ENCODE measurements at places on chromosomes 4 and X.

GRCh38 chr4:38672074-38672396 is 8.0 kb downstream of the KLF3 start:
- DNase-seq: no peak

DNA sequence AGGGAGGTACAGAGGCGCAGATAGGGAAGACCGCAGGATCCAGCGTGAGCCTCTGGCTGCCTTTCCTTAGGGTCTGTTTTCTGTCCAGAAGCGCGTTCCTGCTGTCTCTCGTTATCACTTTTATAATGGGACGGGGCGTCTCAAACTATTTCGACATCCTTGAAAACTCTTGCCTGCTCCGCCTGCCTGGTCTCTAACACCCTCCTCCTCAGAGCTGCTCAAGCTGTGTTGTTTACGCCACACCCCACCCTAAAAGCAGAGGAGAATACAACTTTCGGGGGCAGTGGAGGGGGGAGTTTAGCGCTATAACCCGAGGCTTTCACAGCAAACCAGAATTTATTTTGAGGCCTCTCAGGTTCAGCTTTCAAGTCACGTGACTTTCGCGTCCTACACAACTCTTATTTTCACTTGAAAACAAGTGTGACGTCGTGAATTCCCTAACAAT is 646 bp upstream of the FAM3A start:
- no peak for DNase-seq

DNA sequence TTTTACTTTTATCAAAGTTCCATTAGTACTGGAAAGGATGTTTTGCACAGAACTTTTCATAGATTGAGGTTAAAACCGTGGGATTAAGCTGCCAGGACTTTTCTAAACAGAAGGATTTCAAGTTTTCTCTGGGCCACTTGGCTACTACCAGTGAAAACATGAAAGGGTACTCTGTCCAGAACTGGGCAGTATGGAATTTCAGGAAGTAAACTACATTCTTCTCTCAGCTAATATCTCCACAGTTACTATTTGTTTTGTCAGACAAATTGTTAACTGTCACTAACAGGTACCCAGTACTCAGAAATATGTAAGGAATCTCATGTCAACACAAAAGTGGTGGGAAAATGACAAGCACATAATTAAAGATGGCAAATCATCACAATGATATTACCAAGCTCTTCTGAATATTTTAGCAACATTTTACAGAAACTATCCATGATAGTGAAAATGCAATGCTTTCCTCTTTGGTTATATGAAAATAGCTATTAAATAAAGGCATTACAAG is 454.4 kb downstream of the C4orf33 start:
- no peak for DNase-seq

DNA sequence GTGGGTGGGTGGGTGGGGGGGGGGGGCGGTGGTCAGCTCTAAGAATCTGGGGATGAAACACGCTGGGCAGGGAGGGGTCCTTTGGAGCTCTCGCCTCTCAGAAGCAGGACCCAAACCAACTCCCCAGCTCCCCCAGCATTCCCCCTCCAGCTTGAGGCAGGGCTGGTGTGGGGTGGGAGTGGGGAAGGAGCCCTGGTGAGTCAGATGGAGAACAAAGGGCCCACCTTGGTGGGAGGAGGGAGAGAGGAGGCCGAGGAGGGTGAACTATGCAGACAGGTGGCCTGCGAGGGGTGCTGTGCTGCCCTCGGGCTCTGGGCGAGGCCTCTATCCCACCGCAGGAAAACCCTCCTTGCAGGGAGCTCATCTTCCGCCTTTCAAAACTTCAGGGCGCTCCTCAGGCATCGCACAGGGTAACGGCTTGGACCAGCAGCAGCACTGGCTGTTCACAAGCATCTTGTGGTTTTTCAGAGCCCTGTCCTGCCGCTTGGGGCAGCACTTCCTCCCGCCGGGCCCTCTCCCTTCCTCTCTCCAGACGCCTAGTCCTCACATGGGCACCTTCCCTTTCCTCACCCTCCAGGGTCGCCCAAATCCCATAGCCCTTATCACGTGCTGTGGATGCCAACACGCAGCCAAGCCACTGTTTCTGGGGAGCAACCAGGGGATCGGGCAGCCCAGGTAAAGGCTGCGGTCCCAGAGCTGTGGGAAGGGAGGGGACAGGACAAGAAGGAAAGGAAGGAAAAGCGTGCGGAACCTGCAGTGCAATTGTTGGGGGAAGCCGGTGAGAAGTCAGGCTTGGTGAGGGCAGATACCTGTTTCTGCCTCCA is 34.0 kb upstream of the GRPEL1 start:
- peak; percentile 32 for DNase-seq

DNA sequence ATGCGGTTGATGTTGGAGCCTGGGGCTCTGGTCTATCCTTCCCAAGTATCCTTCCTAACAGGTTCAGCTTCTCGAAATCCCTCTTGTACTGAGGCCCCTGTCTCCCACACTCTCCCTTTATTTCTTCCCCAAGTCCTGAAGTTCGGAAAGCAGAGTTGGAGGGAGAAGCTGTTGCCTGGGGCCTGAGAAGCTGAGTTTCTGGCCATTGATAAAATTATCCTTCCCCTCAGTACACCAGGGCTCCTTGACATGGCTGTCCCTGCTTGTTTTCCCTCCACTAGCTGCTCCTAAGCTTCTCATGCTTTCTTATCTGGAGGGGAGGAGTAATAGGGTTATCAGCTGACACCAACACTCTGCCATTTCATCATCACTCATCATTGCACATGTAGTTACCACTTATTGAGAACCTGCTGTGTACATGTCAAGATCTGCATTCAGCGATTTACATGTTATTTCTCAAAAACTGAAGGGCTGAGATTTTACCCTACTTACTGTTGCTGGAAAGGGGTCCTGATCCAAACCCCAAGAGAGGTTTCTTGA is 58.0 kb downstream of the FUNDC1 start:
- DNase-seq: no peak

DNA sequence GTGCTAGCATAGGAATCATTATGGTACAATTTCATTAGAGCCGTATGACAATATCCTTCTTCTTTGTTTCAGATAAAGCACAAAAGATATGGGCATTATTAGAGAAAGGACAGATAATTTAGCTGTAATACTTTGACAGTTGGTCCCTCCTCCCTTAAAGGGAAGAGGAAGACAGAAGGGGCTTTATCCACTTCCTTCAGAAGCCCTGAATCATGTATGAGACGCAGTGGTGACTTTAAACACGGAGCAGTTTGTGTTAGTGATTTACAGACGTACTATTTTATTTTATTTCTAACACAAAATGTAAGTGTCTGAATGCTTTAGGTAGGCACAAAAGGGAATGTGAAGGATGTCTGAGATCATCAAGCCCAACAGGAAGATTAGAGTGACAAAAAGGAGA is 467.7 kb downstream of the IL15 start:
- no peak for DNase-seq

GRCh38 chr4:109729117-109729717 is 653 bp downstream of the PLA2G12A start:
- DNase-seq: peak; percentile 1

GRCh38 chrX:8783097-8783713 is 18.0 kb downstream of the FAM9A start:
- no peak for DNase-seq

DNA sequence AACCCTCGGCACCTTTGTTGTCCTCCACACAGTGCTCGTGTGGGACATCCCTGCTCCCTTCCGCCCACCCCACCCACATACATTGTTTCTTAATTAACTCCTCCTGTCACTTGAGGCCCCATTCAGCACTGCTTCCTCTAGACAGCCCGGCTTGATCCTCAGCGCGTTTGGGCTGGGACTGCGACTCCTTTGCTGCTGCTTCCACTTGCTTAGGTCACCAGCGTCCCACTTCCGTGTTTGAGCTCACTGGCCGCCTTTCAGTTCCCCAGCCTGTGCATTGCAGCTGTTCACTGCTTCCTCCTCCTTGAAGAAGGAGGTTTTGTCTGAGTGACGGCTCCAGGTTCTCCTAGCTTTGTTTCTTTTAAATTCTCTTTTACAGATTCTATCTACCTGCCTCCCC is 16.1 kb downstream of the RNF4 start:
- DNase-seq: peak; percentile 21

- DNase-seq: peak; percentile 57
Observed at GRCh38 chrX:41333744-41334362, at the start of gene DDX3X. TSS of gene DDX3X (plus strand) at chrX:41334162. CDS start at chrX:41334253, 91 bp downstream.

GRCh38 chr4:147829401-147830101 is 97.7 kb downstream of the ARHGAP10 start:
- DNase-seq: no peak

DNA sequence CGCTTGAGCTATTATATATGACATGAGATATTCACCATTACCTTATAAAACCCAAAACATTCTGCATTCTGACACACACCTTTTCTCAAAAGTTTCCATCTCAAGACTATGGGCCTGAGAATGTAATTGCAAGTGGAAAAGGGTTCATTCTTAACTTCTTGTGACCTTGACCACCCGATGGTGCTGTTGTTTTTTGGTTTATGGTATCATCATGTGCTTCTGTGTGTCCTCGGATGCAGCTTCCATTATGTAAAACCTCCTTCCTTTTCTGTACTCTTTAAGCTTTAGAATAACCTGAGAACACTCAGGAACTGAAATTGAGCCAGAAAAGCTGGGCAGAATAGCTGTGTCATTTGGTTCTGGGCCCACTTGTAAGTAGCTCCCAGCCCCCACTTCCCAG is 16.2 kb upstream of the PUDP start:
- no peak for DNase-seq

DNA sequence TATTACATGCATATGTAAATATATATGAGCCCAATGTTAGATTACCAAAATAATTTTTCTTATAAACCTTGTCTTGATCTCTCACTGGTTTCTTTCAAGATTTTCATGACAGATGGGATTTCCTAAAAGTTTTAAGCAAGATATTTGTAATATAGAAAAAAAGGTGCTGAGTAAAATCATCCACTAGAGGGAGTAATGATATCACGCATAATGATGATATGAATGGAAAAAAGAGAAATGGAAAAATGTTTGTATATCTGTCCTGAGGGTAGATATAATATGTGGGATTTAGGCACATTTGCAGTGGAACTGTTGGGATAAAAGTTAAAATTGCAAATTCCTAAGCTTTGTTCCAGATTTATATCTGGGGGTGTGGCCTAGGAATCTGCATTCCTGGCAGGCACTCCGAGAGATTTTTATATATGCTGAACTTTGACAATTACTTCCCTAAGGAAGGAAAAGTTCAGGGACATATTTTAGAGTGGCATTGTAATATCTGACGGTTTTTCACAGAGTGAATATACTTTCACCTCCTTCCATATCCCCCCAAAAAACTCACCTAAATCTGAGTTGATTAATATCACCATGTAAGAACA is 60.5 kb downstream of the TMA16 start:
- DNase-seq: no peak

DNA sequence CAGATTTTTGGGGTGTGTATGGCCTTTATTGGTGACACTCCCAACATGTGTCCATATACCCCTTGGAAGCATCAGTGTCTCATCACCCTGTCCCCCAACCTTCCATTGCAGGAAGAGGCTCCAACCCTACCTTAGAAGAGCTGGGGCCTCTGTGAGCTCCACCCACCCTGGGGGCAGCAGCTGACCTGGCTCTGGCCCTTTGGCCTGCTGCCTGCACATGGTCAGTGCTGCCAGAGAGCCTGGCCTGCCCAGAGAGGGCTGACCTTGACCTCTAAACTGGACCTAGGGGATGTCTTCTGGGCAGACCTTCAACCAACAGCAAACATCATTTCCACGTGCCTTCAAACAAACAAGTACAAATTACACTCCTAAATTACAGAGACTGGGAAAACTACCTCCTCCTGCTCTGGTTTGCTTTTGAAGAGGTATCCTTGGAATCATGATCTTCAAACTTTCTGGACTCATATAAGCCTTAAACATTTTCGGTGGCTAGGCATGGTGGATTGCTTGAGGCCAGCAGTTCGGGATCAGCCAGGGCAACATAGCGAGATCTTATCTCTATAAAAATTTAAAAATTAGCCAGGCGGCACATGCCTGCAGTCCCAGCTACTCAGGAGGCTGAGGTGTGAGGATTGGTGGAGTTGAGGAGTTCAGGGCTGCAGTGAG is 27.3 kb upstream of the KIAA0232 start:
- no peak for DNase-seq

DNA sequence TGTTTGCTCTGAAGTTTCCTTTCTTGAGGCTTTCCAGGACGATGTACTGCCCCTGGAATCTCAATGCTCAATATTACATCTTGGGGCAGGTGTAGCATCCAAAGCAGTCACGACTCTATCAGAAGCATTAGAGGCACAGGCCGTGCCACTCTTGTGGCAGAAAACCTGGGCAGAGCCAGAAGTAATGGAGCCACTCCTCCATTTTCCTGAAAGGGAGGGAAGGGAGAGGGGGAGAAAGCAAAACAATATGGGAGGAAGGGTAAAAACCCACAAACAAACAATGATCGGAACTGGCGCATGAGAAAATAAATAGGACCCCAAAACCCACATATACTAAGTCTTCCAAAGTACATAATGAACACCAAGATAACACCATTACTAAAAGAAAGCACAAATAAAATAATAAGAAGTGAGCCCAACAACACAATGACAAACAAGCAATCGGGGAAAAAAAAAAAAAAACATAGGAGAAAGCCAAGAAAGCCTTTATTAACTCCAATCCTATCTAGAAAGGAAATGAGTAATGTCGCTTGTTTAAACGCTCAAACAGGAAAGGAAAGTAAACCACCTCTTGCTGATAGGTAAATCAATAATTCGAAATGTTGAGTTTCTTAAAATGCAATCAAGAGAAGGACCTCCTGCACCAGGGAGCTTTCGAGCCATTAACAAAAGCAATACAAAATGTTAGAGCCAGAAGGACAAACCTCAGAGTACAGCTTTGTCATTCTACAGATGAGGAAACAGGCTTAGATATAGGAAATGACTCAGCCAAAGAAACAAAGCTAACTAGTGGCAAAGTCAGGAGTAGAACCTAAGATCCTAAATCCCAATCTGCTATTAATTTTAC is 117.4 kb downstream of the ATRX start:
- DNase-seq: no peak

- no peak for DNase-seq
Observed at GRCh38 chr4:107166181-107166580, 130.1 kb upstream of the DKK2 start.

GRCh38 chrX:109619771-109620170 is 5.2 kb downstream of the KCNE5 start:
- no peak for DNase-seq

GRCh38 chr4:76083386-76083988 is 9.0 kb downstream of the ART3 start:
- DNase-seq: no peak

DNA sequence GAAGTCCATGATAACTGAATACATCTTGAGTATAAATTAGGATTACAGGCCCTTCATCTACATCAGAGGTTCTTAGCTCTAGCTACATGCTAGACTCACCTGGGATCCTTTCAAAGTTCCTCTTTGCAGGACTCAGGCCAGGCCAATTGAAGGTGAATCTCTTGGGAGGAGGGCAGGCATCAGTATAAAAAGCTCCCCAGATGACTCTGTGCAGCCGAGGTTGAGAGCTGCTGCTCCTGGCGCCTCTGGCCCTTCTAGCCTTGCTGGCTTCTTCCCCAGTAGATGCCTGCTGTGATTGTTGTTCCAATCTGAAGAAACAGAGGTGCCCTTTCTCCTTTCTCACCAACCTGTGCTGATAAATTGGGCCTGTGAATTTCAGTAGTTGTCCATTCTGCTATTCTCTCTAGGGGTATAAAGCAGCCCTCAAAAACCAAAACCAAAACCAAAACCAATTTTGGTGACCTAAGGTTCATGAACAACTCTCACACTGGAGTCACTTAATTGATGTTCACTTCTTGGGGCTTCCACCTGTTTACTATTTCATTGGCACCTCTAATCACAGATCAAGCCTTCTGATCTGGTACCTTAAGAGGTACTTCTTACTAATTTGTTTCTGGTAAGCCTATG is 78.7 kb downstream of the SUPT20HL2 start:
- no peak for DNase-seq

GRCh38 chr4:123790681-123791080 is 394.1 kb downstream of the SPRY1 start:
- no peak for DNase-seq

Data from stimulated activated CD4-positive, alpha-beta T cell treated with anti-CD3 and anti-CD28 coated beads, Interleukin-1b, Interleukin-23, amount 100 ng/mL, for 1 hour (primary cell).